ENCODE measurements at places on chromosomes 2 and 18.

GRCh38 chr2:150298571-150299305 is 188.7 kb downstream of the RND3 start:
- no peak for DNase-seq

- DNase-seq = no peak
These were observed 15.4 kb upstream of the RAB27B start for GRCh38 chr18:54812885-54813284.

DNA sequence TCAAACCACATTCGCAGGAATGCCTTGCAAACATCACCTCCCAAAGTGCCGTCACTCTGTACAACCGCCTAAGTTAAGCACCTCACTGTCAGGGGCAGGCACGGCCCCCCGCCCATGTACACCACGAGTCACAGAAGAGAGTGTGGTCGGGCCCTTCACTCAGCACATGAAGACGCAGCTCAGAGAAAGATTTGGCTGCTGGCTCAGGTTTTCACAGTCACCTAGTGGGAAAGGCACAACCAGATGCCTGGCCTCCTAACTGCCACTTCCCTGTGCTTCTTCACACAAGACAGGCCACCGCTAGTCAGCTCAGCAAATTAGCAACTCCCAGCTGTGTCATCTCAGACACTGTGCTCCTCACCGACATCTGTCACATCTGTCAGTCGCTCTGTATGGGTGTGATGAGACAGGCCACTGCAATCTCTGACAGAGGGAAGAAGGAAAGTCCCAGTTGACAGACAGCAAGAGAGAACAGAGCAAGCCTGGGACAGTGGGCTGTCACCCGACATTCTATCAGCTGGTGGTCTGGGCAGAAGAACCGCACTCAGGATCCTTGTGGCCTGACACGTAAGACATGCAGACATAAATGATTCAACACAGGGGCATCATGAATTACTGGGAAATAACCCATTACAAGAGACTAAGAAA is 60.8 kb downstream of the CRACDL start:
- DNase-seq = no peak

- DNase-seq = no peak
These were observed 22.2 kb upstream of the IL1RN start for GRCh38 chr2:113105047-113105785.

DNA sequence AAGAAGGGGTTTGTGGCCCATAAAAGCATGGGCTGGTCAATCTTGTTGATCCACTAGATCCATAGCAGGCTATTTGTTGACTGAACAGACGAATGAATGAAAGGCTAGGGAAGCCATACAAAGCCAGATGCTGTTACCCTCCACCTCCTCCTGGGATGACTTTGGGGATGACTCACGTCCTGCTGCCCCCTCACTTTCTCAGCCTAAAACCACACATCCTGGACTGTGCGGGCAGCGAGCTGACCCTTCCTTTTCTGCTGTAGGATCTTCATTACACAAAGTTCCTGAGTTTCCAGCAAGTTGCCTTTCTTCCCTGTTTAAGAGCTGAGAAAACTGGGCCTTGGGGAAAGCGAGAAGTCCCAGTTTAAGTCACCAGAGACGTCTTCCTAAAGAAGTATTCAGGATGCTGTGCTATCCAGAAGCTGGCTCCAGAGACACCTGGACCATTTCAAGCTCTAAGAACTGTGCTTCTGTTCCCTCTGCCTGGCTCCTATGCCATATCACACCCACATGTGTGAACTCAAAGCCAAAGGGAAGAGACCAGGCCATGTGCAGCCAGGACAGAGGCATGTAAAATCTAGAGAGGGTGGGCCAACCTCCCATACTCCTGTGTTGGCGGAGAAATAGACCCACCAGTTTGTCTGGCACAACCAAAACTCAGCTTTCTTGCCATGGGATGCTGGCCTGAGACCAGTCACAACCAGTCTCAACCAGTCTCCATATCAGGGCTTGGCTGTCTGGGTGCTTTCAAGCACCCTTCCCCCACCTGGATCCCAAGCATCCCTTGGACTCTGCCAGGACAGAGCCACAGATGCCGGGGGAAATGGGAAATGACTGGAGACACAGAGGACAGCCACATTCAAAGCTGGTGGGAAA is 4.7 kb upstream of the SLC20A1 start:
- DNase-seq = no peak

GRCh38 chr2:10316860-10317259 is 14.2 kb downstream of the HPCAL1 start:
- no peak for DNase-seq

DNA sequence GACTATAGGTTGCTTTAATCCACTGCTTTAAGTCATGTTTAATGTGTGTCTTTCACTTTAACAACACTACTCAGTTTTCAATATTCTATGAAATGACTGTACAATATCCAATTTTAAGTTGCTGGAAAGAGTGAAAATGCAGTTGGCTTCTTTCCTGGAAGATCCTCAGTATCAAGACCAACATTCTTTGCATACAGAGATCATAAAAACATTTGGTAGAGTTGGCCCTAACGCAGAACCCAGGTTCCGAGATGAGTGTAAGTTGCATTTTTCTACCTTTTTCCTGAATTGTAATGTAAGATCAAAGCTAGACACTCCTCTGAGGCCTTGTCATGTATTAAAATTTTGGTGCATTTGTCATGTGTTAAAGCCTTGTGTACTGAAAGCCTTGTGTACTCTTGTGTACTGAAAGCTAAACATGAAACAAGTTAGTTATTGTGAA is 42.9 kb upstream of the TNFRSF11A start:
- no peak for DNase-seq

DNA sequence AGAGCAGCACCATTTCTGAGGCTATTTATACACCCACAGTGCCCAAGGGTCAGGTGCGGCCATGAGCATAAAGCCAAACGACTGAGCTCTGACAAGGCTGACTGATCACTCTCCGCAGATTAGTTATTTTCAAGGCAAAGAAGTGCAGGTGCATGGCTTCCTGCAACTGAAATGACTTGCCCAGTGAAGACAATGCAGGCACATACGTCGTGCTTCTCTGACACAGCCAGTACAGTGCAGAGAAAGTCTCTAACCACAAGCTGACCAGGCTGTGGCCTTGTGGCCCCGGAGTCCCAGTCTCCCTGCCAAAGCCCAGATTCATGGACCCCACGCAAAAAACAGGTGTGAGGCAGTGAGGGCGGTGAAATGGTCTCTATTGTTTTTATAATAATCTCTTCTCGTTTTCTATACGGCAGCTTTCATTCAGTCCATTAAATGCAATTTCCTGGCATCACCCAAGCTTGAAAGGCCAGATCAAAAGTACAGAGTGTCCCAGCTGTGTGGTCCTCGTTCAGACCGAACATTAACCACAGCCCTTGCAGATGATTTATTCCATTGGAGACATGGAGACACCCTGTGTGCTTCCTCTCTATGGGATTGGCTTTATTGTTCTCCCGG is 447.0 kb upstream of the ID2 start:
- DNase-seq = no peak

DNA sequence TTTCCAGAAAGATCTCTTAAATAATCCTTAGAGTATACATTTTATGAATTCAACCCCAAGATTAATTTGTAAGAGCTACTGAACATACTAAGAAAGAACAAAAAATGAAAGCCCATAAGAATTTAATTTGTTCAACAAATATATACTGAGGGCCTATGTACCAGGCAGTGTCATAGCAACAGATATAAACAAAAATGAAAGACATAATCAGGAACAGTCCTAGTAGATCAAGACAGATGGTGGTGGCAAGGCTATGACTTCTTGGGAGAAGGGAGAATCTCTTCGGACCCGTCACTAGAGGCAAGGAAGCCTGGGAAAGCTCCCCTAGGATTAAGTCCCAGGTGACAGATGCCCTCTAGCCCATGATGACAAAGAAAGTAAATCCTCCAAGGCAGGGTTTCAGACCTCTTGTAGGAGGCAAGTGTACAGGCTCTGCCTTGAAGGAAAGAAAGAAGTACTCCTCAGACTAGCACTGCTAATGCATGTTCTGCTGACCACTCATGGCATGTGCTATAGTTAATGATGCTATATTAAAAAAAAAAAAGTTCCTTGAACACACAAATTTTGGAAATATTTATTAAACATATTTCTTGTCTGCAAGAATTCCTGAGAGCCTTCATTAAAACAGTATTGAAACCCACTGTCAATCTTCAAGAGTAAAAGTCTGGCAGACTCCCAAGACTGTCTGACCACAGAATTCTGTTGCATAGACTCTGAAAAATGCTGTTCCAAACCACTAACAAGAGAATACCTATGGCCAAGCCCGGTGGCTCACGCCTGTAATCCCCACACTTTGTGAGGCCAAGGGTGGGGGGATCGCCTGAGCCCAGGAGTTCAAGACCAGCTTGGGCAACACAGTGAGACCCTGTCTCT is 31.5 kb downstream of the NOL10 start:
- no peak for DNase-seq

- DNase-seq = no peak
These were observed 109.8 kb downstream of the FSHR start for GRCh38 chr2:49044350-49045079.

DNA sequence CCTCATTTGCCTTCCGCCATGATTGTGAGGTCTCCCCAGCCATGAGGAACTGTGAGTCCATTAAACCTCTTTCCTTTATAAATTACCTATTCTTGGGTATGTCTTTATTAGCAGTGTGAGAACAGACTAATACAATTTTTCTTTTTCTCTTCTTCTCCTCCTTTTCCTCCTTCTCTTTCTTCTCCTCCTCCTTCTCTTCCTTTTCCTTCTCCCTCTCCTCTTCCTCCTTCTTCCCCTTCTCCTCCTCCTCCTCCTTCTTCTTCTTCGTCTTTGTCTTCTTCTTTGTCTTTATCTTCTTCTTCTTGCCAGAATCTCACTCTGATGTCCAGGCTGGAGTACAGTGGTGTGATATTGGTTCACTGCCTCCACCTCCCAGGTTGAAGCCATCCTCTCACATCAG is 20.2 kb downstream of the SKA1 start:
- no peak for DNase-seq

DNA sequence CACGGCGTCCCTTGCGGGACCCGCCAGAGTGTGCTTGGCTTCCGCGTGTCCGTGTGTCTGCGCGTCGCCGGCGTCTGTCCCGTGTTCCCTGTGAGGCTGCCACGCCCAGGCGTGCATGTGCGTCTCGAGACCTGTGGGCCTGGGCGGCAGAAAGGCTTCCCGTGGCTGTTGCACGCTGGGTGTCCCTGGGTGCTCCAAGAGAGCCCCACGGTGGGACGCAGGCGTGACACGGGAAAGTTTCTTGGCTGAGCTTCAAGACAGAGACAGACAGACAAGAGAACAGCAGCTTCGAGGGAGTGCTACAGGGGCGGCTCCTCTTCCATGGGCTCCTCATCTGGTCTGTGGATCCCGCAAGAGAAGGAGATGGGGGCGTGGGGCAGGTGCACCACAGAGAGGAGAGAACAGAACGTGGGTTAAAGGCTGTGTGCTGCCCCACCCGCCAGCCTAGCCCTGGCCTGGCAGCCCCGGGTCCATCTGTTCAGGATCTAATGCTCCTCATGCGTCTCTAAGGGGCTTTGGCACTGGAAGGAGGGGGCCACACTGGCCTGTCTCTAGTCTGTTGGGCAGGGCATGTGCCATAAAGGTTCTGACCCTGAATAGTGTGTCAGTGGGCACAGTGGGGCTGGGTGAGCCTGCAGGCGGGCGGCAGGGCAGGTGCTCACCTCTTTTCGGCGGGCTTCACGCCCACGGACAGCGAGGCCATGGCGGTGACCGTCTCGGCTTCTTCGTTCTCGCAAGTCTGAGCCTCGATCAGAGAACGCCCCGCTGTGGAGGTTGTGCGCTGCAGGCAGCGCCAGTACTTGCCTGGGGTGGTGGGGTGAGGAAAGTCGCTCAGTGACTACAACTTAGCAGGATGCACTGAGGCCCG is 205.1 kb downstream of the TWIST2 start:
- no peak for DNase-seq

DNA sequence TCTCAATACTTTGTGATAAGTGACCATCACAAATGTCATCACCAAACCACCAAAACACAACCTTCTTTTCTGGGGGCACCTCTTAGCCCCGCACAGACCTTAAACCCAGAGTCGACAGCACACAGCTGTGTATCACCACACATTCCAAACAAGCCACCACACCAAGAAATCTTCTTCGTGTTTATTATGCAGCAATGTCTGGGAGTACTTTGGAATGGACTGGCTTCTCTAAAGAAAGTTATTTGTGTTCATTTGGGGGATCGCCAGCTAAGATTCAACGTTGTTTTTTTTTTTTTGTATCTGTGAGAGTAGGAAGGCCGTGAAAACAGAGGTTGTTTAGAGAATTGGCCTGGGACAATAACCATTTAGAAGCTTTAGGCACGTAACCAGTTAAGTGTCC is 1.1 kb upstream of the MTA3 start:
- no peak for DNase-seq

- DNase-seq = no peak
These were observed 174.6 kb downstream of the NCK2 start for GRCh38 chr2:105919191-105919811.

GRCh38 chr18:69617888-69618287 is 217.2 kb downstream of the DOK6 start:
- no peak for DNase-seq

GRCh38 chr2:100888601-100889000 is 68.7 kb downstream of the NPAS2 start:
- DNase-seq = no peak

DNA sequence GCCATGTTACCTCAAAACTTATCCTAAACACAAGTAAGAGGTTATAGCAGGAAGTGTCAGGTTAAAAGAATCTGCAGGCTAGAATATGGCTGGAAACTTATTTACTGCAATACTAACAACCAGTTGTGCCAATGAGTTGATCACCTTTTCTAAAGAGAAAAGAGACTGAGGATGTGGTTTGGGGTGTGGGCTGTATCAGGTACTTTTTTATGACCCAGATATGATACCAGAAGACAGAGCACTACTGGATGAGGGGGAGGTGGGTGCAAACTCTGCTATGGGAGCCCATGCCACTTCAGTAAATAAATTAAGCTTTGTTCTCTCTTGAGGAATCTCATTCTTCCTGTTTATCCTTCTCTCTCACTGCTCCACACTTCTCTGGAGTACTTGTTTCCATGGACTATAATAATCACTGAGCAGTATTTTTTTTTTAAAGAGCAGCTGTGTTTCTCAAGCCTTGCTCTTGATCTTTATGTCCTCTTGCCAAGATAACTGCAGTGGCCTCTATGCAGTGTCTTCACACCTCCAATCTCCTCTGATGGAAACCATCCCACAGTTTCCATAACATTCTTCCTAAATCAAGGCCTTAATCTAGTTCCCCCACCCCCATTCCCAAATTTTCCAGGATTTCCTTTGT is 51.2 kb upstream of the NOSTRIN start:
- DNase-seq = no peak

- DNase-seq = no peak
These were observed 71.9 kb downstream of the CHRNA1 start for GRCh38 chr2:174692256-174692919.

GRCh38 chr2:48448274-48449061 is 81.5 kb upstream of the STON1 start:
- no peak for DNase-seq

GRCh38 chr2:187429989-187430388 is 18.1 kb downstream of the CALCRL start:
- DNase-seq = no peak

Data from stimulated activated CD4-positive, alpha-beta T cell treated with anti-CD3 and anti-CD28 coated beads, Interleukin-15, amount 100 ng/mL, for 1 hour (primary cell).